Stimulated activated CD4-positive, alpha-beta T cell treated with anti-CD3 and anti-CD28 coated beads, Interleukin-1b, Interleukin-23, amount 100 ng/mL, for 1 hour (primary cell): ENCODE measurements at places on chromosomes 4 and X.

DNA sequence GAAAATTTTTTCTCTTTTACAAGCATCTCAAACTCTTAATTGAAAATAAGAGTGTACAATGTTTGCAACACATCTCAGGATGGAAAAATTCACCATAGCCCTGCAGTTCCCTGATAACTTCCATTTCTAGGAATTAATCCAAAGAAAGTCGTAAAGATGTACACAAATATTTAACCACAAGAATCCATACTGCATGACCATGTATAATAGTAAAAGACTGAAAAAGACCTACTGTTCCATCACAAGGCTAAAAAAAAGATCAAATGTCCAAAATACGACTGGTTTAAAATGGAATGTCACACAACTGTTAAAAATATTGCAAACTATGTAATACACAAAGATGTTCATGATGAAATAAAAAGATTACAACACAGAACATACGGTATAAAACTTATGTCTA lies 32.1 kb downstream of the HUWE1 start:
- DNase-seq = no peak

DNA sequence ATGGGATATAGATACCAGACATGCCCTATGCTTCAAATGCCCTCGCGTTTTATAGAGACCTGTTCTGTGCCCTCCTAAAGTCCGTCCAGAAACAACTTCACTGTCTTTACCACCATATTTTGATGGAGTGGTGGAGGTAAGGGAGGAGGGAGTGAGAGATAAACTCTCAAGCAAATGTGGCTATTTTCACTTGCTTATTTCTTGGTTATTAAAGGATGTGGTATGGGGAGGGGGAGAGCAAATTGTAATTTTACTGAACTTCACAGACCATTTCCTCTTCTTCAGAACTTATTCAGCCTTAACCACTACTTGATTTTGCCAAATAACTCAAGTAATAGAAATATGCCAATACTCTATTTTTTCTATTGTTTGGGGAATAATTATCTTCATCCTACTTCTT lies 31.5 kb downstream of the GPR174 start:
- DNase-seq = no peak

DNA sequence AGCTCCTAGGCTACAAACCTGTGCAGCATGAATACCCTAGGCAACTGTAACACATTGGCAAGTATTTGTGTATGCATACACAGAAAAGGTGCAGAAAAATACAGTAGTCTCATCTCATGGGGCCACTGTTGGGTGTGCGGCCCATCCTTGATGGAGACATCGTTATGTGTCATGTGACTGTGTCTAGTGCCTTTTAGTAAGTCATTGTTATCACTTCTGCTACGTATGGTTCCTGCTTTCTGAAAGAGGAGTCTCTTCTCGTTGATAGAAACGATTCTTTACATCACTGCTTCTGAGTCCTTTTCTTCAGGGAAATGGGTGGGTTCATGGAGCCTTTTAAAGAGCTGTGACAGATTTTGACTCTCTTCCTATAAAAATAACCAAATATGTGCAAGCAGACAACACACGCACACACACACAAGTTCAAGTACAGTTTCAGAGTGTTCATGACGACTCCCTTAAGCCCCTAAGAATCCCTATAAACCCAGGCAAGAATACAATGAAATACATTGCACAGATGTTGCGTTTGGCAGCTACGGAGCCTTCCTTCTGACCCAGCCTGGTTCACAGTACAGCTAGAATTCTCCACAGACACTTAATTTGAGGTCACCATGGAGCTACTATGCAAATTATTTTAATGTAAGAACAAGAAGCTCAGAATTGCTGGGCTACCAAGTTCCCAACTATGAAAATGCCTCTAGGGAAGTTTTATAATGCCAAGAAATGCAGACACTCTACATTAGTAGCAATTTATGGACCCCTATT lies 10.2 kb upstream of the STK32B start:
- DNase-seq = no peak

GRCh38 chr4:41405464-41406112 lies 132.4 kb upstream of the LIMCH1 start:
- DNase-seq = no peak
